ENCODE measurements at places on chromosomes 16 and 17.

GRCh38 chr17:39122991-39123390 lies 28.4 kb downstream of the PLXDC1 start:
- DNase-seq, result no peak

GRCh38 chr16:52453644-52454043 lies 93.3 kb downstream of the TOX3 start:
- no peak for DNase-seq

DNA sequence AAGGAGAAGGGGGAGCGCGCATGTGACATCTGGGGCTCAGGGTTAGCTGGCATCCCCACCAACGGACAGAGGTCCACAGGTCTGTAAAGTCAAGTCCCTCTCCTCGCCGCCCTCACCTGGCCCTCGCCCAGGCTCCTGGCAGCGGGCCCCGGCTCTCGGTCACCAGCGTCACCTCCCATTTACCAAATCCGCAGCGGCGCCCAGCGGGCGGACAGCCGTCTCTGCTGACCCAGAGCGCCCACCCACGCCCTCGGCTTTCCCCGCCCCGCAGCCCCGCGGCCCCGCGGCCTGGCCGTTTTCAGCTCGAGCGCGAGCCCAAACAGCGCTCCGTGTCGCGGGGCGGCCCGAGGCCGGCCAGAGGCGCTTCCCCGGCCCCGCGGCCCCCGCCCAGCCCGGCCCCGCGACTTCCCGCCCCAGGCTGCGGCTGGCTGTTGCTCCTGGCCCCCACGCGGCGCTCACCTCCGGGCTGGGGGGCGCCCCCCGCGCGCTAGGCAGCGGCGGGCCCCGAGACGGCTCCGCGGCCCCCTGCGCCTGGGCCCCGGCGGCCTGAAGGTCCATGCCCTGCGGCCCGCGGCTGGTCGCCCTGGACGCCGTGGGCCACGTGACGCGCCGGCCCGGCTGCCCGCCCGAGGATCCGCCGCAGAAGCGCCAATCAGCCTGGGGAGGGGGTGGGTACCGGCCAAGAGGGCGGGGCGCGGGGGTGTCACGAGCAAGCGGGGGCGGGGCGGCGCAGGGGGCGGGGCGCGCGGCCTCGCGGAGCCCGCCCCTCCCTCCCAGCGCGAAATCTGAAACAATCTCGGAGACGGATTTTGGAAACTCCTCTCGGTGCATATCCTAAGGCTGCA lies at the start of gene COPRS:
TSS of gene COPRS (minus strand) at position 603 of the 845 bp plus-strand sequence. CDS start at position 558, 45 bp downstream.
- DNase-seq, result peak; percentile 80

- no peak for DNase-seq
Measured at GRCh38 chr17:27518048-27518447, 61.8 kb downstream of the KSR1 start.

DNA sequence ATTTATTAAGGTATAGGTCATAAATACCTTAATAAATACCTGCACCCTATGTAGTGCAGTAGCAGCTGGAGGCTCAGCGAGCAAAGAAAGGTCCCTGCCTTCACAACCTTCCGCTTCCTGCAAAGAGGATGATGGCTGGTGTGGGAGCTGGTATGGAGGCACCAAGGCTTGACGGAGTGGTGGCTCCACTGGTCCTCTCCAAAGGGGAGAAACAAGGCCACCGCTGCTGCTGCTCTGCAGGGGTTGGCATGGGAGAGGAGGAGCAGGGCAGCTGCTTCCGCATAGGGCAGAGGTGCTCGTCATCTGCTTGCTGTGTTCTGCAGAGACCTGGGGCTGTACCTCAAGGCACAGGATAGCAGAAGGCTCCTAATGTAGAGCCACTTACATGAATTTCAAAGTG lies 52.8 kb downstream of the NDEL1 start:
- DNase-seq, result no peak

- no peak for DNase-seq
Measured at GRCh38 chr16:67865318-67865717, 7.5 kb upstream of the EDC4 start.

GRCh38 chr17:35708951-35709350 lies 22.5 kb upstream of the RASL10B start:
- no peak for DNase-seq

- peak; percentile 31 for DNase-seq
Measured at GRCh38 chr16:11613381-11614303, 26.9 kb upstream of the LITAF start.

GRCh38 chr16:8847623-8848022 lies 21.2 kb downstream of the CARHSP1 start:
- DNase-seq, result no peak

GRCh38 chr17:19287651-19288050 lies 50.5 kb downstream of the EPN2 start:
- DNase-seq, result no peak

- DNase-seq, result no peak
Measured at GRCh38 chr16:73176577-73177013, 128.7 kb upstream of the ZFHX3 start.

GRCh38 chr17:28334171-28334570 lies 1.1 kb downstream of the IFT20 start:
- no peak for DNase-seq

All from activated naive CD8-positive, alpha-beta T cell treated with anti-CD3 and anti-CD28 coated beads, Interleukin-2, amount 50 U/mL, for 24 hours (primary cell).